ENCODE measurements at places on chromosomes 4 and X.

- peak; percentile 33 for DNase-seq
Measured at GRCh38 chrX:10121787-10122186, 35.0 kb upstream of the CLCN4 start.

DNA sequence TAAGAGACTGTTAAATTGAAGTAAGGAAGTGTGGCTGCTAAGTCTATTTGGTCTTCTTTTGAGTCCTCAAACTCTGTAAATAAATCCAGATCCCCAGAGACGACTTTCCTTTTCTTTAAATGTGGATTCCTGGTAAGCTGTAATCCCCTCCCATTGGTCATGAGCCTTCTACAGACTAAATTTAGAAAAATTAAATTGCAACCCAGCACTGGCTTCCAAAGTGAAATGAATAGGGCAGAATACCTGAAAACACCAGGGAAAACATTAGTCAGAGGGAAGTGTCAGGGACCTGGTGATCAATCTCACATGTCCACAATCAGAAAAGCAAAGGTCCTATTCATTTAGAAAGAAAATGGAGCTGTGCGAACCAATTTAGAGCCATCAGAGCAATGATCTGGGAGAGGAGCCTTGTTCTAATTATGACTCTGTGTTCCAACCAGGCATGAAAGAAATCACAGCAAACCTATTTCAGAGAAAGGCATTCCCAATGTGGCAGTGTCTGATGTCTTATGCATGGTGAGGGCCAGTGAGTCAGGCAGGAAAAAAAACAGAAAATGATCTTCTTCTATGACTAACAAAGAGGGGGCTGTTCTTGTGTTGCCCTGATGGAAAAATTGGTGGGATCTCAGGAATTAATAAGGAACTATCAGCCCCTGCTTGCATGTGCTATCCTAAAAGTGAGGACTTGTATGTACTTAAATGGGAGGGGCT, 19.8 kb upstream of the CCDC149 start:
- DNase-seq = peak; percentile 29

GRCh38 chr4:105674011-105674410, 34.5 kb downstream of the INTS12 start:
- DNase-seq = no peak

DNA sequence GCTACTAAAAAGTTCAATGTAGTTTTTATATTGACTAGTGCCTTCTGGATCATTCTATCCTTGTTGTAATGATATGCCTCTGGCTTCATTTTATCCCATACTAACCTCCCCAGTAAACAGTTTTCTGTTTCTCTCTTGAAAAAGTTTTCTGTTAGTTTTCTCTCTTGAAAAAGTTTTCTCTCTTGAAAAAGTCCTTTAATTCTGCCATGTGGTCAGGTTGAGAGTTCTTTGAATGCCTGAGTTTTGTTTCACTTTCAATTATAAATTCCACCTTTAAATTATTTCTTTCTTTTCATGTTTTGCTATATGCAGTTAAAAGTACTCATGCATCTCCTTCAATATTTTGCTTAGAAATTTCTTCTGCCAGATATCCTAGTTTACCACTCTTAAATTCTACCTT, 1139.6 kb downstream of the STPG2 start:
- DNase-seq = no peak

DNA sequence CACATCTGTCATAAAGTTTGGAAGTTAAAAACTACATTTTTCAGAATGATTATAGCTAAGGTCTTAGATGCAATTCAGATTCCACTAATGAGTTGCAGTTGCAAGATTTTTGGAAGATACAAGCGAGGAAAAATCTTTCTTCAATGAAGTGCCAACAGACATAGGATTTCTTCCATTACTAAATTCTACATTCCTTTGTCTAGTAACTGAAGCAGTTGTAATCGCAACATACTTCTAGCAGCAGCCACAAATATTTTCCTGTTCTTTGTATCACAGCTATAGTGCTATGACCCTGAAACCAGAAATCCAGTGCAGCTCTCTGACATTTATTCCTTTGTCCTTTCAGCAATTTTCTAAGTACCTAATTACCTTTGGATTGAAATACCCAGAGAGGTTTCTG, 225.2 kb upstream of the SLIT2 start:
- DNase-seq = peak; percentile 41

GRCh38 chr4:39118034-39118658, 56.1 kb downstream of the KLHL5 start:
- no peak for DNase-seq

- no peak for DNase-seq
Measured at GRCh38 chr4:163858515-163858914, 364.0 kb downstream of the TMA16 start.

GRCh38 chr4:179582164-179582905, 2140.1 kb upstream of the AGA start:
- no peak for DNase-seq

DNA sequence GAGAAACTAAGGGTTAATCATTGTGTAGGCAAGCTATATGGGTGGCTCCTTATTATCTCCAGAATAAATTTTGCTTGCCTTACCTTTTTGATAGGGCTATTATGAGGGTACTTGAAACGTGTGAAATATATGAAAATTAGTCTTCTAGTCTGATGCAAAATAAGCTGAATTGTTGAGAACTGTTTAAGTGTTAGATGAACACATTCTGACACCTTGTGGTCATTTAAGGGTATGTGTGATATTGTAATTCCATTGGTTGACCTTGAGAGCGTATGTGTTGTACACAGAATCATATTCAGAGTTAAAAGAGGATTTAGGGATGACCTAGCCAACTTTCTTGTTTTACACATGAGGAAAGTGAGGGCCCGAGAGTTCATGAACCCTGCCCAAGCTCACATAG, 44.6 kb upstream of the LINC00632 start:
- peak; percentile 32 for DNase-seq

- DNase-seq = no peak
Measured at GRCh38 chr4:3781193-3781886, 15.2 kb downstream of the ADRA2C start.

DNA sequence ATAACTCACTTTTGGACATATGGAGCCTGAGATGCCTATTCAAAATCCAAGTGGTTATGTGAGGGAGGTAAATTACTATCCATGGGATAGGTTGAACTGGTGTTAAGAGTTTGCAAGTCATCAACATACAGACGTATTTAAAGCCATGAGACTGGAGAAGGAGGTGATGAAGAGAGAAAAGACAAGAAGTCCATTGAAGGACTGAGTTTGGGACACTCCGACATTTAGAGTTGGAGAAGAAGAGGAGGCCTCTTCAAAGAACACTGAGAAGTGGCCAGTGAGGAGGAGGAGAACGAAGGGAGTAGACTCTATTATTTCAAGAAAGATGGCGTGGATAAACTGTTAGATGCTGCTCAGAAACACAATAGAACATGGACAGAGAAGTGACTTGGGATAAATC, at the start of gene CNGA2:
TSS of gene CNGA2 (plus strand) at position 301 of the 400 bp plus-strand sequence. CDS start 3,738 bp downstream, outside the sequence.
- no peak for DNase-seq

DNA sequence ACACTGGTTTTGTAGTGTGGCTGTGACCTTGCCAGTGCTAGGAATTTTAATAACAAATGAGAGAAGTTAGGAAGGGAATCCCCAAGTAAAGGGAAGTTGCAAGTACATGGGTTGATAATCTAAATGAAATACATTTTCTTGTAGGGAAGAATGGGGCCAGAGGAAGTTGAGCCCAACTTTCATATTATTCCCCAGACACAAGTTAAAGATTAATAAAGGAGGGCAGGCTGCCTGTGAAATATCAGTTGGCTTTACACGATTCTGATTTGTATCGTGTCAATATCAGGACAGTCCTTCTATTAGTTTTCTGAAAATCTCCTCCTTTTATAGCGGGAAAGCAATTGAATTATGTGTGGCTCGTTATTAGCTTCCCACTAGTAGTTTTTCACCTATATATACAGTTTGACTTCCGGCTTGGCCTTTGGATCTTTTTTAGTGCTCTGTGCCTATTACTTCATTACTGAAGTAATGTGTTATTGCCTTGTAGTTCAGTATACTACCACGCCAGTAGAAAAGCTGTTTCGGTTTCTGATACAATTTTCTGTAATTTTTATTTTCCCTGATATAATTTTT, 1.7 kb downstream of the PDLIM5 start:
- DNase-seq = no peak

DNA sequence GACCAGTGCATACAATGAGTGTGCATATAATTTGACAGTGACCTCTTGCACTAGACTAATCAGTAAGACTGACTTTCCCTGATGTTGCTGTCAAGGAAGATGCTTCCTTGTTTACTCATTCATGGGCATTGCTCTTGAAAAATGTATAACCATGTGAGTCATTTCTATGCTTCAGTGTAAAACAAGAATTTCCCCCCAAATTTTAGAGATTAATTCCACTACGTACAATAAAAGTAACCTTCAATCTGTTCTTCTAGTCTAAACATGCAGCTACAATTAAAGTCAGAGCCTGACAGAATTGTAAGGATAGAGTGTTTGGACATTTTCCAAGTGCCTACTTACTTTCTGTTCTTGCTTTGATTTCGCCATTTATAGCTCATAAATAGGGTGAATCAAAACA, 935.7 kb downstream of the RAPGEF2 start:
- peak; percentile 2 for DNase-seq

- DNase-seq = no peak
Measured at GRCh38 chr4:1458581-1458980, 52.3 kb upstream of the NKX1-1 start.

GRCh38 chr4:176780995-176781738, 11.6 kb downstream of the VEGFC start:
- peak; percentile 58 for DNase-seq

- no peak for DNase-seq
Measured at GRCh38 chr4:170374770-170375169, 285.0 kb upstream of the AADAT start.

DNA sequence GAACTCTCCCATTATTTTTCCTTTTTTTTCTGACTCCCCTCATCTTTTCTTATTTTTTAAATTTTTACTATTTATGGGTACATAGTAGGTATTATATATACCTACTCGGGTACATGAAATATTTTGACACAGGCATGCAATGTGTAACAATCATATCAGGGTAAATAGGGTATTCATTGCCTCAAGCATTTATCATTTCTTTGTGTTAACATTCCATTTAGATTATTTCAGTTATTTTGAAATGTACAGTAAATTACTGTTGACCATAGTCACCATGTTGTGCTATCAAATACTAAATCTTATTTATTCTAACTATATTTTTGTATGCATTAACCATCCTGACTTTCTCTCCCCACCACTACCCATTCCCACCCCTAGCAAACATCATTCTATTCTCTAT, 33.8 kb upstream of the SLIT2 start:
- no peak for DNase-seq

GRCh38 chrX:49276671-49277534, 7.3 kb downstream of the PPP1R3F start:
- peak; percentile 0 for DNase-seq

GRCh38 chr4:106090826-106091225, 195.6 kb downstream of the NPNT start:
- no peak for DNase-seq

DNA sequence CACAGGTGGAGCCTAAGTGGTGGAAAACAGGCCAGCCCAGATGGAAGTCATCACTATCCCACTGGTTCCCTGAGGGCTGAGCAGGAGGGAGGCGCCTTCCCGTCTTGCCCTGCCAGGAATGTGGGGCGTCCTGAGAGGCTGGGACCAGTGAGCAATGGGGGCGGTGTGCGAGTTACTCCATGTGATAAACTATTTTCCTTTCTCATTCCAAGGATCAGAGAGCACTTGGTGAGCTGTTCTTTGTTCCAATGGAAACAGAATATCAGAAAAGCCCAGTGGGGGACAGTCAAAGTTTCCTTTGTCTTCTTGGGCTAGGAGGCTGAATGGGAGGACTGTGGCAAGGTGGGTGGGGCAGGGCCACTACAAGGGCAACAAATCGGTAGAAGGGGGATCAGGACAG, 86.2 kb downstream of the NHSL2 start:
- peak; percentile 11 for DNase-seq

DNA sequence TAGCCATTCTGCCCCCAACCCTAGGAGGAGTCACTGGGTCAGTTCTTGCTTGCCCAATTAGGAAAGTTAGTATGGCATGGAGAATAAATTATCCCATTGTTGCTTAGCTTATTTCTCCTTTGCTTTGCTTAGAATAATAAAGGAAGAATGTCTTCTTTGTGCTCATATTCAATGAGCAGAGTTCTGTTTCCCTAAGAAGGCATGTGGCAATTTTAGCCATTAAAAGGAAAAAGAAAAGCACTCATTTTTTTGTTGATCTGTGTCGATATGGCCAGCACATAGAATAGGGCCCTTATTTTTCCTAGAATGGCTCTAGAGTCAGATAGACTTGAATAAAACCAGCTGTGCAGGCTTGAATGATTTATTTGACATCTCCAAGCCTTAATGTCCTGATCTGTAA, 166.4 kb upstream of the PPARGC1A start:
- no peak for DNase-seq

DNA sequence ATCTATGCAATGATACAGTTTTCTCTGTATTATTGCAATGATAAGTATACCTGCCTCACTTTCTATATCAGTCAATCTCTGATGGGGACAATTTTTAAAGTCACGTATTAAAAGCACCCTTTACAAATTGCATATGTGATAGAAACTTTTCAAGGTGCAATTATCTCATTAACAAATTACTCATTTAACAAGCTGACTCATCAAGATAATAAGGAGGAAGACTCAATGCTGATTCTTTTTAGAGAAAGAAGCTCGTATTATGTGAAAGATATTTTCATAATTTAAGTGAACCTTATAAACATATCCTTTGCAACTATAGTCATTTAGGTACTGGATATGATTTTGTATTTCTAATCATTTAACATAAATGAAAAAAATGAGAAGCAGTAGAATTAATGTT, 1080.9 kb upstream of the TENM3 start:
- DNase-seq = no peak

- no peak for DNase-seq
Measured at GRCh38 chrX:153911798-153912197, 7.3 kb downstream of the AVPR2 start.

- DNase-seq = peak; percentile 21
Measured at GRCh38 chr4:40710484-40711254, 39.1 kb upstream of the NSUN7 start.

- DNase-seq = peak; percentile 31
Measured at GRCh38 chr4:128322311-128322710, 34.7 kb upstream of the PGRMC2 start.

- no peak for DNase-seq
Measured at GRCh38 chr4:168385142-168385490, 66.6 kb upstream of the DDX60 start.

- DNase-seq = peak; percentile 15
Measured at GRCh38 chr4:89212666-89213381, 94.8 kb downstream of the GPRIN3 start.

DNA sequence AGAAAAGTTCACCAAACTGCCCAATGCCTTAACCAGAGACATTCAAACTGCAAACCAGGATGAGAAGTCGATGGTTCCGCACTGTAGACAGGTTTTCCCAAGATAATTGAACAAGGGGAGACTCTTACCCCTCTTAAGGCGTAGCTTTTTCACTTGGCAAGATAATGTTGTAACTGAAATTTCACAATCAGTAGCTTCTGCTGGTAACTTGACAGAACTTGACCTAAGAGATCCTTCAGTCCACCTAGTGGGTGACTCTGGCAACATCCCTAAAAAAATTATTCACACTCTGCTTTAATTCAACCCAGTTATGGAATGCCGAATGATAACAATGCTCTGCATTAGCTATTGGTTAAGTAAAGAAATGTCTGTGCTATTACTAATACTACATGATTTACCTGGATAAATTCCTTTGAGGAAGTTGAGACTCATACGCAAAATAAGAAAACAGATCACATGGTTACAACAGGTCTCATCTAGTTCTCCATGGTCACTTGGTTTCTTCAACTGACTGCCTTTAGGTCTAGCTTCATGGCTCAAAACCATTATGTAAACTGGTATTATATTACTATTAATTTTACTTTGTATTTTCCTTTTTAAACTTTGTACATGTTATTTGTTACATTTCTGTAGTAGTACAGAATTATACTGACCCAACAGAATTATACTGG, 9.1 kb downstream of the ELF2 start:
- peak; percentile 68 for DNase-seq
